ENCODE measurements at places on chromosomes 5 and 9. TPM values are rescaled to one million over a fixed set of nuclear protein-coding genes. Genes with fewer than 3 reads are reported as not detected.

DNA sequence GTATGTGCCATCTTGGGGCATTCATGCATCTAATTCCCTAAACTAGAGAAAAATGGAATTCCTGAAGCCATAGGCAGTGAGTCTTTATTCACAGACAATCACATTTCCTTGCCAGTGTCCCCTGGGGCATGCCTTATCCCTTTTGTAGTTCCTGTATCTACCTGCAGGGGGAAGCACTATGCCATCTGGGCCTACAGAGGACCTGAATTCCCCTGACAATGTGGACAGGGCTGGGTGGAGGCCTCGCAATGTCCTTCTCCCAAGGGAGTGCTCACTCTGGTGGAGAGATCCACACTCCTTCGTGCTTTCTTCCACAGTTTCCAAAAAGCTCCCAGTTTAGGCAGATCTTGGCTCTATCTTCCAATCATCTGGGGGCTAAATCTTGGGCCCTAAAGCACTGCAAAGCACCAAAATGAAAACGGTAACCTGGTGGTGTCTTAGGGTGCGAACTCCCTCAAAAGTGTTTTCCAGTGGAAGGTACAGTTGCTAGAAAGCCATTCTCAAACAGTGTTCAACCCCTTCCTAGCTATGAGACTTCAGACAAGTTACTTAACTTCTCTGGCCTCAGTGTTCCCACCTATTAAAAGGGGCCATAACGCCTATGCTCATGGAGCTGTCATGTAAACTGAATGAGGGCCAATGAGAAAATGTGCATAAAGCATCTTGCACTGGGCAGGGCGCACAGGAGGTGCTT lies 17.5 kb downstream of the WHRN start:
- peak; percentile 87 for DNase-seq

- DNase-seq, result peak; percentile 27
Observed at GRCh38 chr5:9932770-9933169, 302.6 kb upstream of the TAS2R1 start.

DNA sequence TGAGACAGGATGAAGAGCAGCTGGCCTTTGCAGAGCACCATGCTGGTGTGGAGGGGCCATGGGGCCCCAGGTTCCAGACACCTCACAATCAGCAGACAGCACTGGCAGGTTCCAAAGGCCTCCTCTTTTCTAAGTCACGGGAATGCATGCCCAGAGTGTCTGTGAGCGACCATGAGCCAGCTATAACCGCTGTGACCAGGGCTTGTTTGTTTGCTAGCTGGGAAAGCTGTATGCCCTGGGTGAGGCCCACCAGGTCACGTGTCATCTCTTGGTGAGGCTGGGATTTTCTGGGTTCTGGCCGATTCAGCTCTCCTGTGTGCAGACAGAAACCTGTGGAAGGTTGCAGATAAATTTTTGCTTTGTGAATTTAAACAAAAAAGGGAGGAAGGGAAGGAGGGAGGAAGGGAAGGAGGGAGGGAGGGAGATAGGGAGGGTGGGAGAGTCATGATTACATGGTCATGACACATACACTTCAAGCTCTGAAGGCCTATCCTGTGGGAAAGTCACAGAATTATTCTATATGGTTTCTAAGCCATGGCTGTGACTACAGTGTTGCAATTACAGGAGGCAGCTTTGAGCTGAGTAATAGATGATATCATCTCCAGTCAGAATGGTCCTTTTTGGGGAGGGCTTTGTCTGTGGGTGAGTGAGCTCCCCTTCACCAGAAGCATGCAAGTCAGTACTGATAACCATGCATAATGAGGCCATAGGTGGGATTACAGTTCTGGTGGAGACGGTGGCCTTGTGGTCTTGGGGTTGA lies 37.2 kb downstream of the PAPPA start:
- no peak for DNase-seq

- no peak for DNase-seq
Observed at GRCh38 chr5:375336-375920, 53.9 kb downstream of the AHRR start.

HTR1A gene
- total RNA-seq, result 4.7 TPM

IL31RA gene
- total RNA-seq, result not detected

DNA sequence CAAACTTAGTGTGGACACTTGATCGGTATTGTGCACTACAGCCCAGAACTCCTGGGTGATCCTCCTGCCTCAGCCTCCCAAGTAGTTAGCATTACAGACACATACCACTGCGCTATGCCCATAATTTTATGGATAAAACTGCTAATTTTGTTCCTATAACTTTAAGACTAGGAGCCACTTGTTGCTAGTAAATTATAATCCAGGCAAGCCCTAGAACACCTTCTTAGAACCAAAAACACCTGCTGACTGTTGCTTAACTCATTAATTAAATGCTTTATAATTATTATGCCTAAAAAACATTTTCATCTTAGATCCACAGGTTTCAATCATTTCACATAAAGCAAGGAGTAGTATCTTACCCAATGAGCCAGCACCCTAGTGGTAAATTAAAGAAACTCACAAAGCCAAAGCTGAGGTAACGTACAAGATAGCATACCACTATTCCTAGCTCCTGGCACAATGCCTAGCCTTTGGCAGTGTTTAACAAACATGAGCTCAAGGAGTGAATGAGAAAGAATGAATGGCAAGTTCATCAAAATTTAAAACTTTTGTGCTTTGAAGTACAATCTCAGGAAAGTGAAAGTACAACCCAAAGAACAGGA lies 5.4 kb downstream of the MRPS27 start:
- DNase-seq, result peak; percentile 37

- DNase-seq, result no peak
Observed at GRCh38 chr5:151243564-151243963, 9.4 kb upstream of the GM2A start.

- DNase-seq, result no peak
Observed at GRCh38 chr9:97714435-97714834, 17.3 kb upstream of the XPA start.

GRCh38 chr5:56003179-56003578 lies 8.4 kb upstream of the IL6ST start:
- DNase-seq, result no peak

ZFP2 gene
- 0.42 TPM for total RNA-seq

PCDHA5 gene
- total RNA-seq, result 1.4 TPM

- DNase-seq, result no peak
Observed at GRCh38 chr5:6194261-6194875, 184.0 kb downstream of the MED10 start.

IFNA13 gene
- not detected for total RNA-seq

RPL35 gene
- 1,683 TPM for total RNA-seq

ABCA2 gene
- 14.2 TPM for total RNA-seq

- DNase-seq, result no peak
Observed at GRCh38 chr5:80125962-80126480, 90.9 kb downstream of the THBS4 start.

SPATA31C1 gene
- 0.08 TPM for total RNA-seq

RNF183 gene
- not detected for total RNA-seq

DNA sequence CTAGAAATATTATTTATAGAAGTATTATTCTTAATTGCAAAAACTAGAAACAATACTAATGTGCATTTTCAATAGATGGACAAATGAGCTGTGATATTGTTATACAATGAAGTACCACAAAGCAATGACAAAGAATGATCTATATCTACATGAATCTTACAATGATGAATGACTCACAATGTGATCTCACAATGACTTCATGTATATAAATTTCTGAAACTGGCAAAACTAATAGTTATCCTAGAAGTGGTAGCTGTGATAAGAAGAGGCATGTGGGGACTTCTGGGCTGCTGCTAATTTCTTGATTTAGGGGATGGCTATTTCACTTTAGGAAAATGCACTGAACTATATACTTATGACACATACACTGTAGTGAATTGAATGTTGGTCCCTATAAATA lies 396.0 kb upstream of the ZNF608 start:
- DNase-seq, result no peak

- peak; percentile 70 for DNase-seq
Observed at GRCh38 chr9:99785010-99785590, 36.6 kb upstream of the NR4A3 start.

- DNase-seq, result peak; percentile 6
Observed at GRCh38 chr5:122126756-122127321, 2.5 kb upstream of the ZNF474 start.

PCDHGA6 gene
- total RNA-seq, result 4.8 TPM

SLC1A3 gene
- 27.2 TPM for total RNA-seq

DNA sequence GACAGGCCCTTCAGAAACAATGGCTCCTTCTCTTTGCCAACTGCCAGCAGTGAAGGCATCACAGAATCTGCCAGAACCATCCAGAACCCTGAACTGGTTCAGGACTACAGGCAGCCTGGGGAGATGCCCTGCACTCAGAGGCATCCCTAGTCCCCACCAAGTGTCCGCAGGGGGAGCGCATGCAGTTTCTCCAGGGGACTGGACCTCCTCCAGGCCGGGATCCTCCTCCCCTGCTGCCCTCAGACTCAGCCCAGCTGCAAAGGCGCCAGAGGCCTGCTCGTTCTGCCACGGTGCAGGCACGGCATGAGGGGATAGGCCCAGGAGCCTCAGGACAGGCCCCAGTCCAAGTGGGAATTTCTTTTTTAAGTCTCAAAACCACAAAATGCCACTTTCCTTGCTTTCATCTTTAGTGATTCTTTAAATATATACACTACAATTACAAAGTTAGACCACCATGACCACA lies 72.0 kb downstream of the SEMA4D start:
- no peak for DNase-seq

DNA sequence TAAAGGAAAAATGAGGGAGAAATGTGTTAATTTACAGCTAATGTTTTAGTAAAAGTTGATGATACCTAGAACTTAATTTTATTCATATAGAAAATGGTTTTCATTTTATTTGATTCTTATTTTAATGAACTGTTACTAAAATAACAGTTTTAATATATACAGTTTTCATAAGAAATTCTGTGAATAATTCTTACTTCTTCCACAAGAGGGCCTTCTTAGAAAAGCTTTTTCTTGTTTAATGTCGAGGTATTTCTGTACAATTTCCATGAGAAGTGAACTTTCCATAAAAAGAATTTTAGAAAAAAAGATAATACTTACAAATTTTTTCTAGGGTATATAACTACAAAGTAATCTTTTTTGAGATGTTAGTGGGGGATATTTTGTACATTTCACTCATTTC lies 73.9 kb downstream of the KLF9 start:
- peak; percentile 22 for DNase-seq

DNA sequence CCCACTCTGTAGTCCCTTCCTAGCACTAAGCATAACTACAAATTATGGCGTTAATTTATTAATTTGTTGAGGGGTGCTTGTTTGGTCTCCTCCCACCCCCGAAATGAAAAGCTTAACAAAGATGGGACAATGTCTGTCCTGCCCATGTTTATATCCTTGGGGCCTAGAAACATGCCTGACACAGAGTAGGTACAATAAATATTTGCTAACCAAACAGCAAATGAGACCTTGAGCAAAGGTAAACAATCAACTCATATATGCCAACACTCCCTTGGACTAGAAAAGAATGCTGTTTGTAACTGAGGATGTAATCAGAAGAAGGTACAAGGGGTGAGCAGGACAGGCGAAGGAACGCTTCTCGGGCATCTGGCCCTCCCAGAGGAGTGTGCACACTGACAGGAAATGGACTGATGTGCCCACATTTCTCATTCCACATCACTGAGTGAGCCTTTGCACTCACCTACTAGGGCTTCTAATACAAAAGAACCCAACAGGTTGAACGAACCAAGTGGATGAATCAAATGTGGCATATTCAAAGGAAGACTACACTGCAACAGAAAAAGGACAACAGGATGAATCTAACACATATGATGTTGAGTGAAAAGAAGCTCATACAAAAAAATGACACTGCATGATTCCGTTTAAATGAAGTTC lies 66.8 kb downstream of the MED27 start:
- DNase-seq, result no peak

DNA sequence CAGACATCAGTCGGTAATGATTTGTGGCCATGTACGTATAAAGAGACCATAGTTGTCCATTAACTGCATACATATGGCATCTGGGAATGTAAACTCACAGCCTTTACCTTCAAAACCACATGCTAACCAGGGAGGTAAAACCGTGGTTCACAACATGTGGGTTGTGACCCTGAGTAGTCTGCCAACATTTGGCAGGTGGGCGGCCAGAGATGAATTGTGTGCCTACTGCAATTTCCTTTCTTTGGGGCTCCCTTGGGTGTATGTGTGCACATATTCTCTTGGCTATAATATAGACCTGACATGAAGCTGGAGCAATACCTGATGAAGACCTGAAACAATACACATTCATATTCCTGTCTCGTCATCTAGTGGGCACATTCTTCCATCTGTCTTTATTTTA lies 396.0 kb downstream of the MLLT3 start:
- DNase-seq, result no peak

DNA sequence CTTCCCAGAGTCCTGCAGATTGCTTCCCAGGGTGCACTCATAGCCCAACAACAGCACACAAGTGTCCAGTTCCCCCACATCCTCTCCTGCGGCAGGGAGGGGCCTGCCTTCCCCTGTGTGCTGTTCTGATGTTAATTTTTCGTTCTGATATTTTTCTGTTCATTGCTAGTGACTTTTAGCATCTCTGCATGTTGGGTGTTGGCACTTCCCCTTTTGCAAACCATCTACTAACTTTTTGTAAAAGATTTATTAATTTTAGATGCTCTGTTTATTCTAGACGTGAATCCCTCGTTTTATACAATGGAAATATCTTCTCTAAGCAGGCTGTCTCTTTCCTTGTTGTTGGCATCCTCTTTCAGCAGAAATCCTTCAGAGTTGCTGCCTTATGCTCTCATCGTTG lies 97.3 kb upstream of the DAP start:
- DNase-seq, result no peak

GRCh38 chr9:84296146-84296843 lies 44.3 kb downstream of the SLC28A3 start:
- DNase-seq, result no peak

DNA sequence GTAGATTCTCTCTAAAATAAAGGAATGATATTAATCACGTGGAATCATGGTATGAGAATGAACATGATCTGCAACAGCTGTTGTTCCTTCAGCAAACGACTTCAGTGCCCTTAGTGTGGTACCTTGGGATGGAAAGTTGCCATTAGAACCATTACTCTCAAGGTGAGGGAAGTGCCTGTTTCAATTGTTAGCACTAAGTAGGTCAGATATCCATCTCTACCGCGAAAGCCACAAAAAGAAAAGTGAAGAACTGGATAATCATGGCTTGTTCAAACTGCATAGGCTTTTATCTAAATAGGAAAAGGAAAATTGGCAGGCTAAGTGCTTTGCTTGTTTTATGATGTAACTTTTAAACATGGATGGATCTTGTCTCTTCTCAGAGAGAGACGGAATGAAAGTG lies 380.7 kb downstream of the MRPS30 start:
- DNase-seq, result no peak

All from GM23338 (cell line).